ENCODE measurements at places on chromosomes 5 and 9.
A peak's percentile ranks its signal among the peaks of the same experiment; 100 is the strongest.

DNA sequence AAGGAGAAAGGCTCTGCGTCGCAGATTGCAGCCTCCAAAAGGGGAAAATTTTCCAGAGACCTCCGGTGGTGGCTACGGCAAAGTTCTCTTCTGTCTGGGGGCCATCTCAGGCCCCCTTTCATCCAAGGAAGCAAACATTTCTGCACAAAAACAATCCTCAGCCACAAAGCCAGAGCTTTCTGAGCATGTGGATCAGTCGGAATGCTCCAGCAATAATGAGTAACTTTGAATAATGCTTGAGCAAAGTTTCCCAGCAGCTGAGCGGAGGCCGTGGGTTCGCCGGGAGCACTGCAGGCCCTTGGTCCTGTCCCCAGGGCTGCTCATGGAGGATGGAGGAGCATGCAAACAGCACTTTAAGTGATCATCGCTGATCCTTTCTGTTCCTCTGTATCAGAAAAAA is 60.2 kb upstream of the UNC5A start:
- no peak for DNase-seq

DNA sequence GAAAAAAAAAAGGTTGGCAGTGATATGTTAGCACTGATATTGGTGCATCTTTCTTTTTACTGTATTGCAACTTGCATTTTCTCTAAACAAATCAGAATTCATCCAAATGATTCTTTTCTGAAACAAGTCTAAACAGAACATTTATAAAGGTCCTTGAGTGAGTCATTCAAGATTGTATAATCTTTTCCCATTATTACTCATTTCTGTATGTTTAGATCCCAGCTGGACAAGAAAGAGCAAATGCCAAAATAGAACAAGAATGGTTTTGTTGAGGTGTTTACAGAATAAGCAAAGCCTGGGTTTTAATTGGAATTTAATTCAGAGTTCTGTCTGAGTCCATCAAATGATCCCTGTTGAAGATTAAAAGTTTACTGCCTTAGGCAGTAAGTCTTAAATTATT is 112.3 kb downstream of the VCAN start:
- DNase-seq = no peak

GRCh38 chr5:148808864-148809642 is 17.4 kb upstream of the ADRB2 start:
- DNase-seq = peak; percentile 54

GRCh38 chr5:6434731-6435130 is 13.9 kb upstream of the UBE2QL1 start:
- DNase-seq = no peak

DNA sequence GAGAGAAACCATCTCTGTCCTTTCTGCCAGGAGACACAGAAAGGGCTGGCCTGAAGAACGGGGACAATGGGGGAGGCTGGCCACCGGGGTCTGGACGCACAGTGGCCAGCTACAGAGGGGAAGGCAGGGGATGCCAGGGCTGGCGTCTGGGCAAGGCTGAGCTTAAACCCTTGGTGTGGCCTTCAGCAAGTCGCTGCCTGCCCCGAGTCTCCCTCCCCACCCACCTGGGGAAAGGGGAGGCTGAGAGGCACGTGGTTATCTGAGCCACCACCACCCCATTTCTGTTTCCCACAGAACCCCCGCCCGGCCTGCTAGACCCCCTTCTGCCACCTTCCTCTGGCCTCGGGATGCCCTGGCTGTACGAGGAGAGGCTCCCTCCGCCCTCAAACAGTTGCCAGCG is 115.3 kb downstream of the VAV2 start:
- no peak for DNase-seq

GRCh38 chr5:68274847-68275651 is 59.5 kb downstream of the PIK3R1 start:
- DNase-seq = peak; percentile 70

GRCh38 chr9:20579524-20580314 is 42.6 kb downstream of the MLLT3 start:
- no peak for DNase-seq

DNA sequence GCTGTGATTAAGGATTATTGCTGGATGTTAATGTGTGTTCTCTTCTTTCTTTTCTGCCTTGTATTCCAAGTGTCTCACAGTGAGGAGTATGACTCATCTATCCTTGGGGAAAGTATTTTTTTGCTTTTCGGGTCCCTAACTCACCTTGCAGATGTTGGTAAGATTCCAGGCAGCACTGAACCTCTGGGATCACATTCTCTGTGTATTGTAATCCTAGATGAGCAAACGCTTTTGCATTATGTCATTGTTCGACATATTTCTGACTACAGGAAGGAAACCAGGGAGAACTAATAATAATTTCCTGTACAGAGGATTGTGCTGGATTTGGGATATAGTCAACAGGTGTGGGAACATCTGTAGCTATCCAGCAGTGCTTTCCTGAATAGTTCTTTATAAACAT is 246.1 kb upstream of the TUT7 start:
- no peak for DNase-seq
